Adrenal gland (tissue), 19 donors: ENCODE measurements at places on chromosomes 1 and 21. TPM values are rescaled to one million over a fixed set of nuclear protein-coding genes. Genes with fewer than 3 reads are reported as not detected.

DNA sequence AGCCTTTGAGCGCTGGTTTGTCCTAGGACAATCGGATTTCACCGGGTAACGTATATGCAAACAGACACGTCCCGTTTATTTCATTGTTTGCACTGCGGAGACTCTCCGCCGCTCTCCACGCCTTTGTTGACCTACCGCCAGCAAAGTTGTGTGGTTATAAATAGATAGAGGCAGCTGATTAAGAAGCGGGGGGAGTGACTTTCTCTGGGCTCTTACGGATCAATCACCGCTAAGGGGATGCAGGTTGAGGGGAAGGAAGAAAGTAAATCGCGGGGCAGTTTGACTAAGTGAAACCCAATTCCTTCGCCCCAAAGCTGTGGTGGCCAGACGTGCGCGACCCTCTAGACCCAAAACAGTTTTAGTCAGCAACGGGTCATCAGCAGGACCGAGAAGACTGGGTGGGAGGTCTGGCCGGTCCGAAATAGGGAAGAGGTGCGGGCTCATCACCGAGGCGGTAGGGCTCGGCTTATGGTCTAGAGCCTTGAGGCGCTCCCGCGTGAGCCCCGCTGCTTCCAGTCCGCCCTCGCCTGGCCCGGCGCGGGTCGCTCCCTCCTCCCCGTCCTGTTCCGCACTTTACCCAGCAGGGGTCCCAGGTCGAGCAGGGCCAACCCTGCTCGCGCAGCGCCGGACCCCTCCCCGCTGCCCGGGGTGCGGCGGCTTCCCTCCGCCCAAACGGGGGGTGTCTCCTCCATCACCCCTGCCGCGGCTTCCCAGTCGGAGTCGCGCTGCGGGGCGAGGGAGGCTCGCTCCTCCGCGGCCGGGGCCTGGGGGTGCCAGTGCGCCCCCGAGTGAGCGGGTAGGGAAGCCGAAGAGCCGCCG is 120.8 kb upstream of the RRP15 start:
- H3K4me3 ChIP-seq = peak overlapping the region; percentile 29
- H3K27ac ChIP-seq = no peak overlapping the region
- H3K4me1 ChIP-seq = peaks cover 18% of the 10 kb centered on the region

DNA sequence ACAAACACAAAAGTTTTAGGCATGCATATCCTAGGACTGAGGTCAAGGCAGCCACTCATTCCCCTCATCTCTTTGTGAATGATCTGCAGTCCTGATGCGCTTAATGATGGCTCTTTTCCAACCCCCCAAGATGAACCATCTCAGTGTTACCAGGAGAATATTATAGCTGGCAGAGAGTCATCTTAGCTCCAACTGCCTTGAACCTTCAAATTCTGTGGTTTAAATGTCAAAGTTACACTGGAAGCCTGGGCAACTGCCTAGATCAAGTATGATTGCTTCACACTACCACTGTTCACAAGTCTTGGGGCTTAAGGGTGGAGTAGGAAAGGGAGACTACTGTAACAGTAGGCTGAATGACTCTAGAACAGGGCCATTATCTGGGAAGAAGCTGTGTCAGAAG is 8.0 kb upstream of the MYBPHL start:
- no peaks in the 10 kb centered on the region for H3K4me1 ChIP-seq
- DNase-seq = no peak
- H3K27me3 ChIP-seq = no peaks in the 10 kb centered on the region
- H3K27ac ChIP-seq = no peak overlapping the region

LPAR3 gene
- total RNA-seq = 5.8 TPM

OPTC gene
- not detected for total RNA-seq

- H3K27me3 ChIP-seq = no peaks in the 10 kb centered on the region
- no peaks in the 10 kb centered on the region for H3K36me3 ChIP-seq
- no peak overlapping the region for H3K27ac ChIP-seq
- H3K4me1 ChIP-seq = no peaks in the 10 kb centered on the region
Observed at GRCh38 chr1:4224684-4225467, 324.8 kb upstream of the C1orf174 start.

RCSD1 gene
- 8.5 TPM for total RNA-seq

DNA sequence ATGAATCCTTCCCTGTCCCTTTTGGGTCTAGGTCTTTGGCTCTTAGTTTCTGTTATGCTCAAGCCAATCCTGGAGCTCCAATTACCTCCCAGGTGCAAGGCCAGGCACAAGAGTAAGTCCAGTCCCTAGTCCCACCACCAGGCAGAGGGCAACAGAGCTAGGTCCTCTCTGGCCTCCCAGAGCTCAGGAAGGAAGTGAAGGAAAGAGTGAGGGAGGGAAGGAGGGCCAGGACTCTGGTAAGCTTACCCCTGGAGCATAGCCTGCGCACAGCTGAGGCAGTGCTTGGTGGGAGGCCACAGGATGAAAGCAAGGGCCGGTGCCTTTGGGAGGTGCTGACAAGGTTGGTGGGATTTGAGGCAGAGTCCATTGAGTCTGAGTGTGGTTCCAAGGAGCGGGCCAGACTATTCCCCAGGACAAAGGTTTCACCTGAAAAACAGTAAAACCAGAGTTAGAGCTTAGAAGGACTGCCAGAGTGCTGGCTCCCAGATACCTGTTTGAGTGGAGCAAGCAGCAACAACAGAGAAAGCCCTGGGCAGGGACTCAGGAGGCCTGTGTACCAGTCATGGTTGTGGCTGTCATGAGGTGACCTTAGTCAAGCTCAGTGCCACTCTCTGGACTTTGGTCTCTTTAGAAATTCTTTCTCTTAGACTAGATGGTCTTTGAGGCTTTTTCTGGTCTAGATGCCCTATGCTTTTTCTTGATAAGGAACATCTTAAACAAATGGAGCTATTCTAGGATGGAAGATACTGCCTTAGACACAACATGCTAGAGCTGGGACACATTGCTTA is 15.8 kb upstream of the SLFNL1 start:
- DNase-seq = no peak
- no peaks in the 10 kb centered on the region for H3K27me3 ChIP-seq
- no peak overlapping the region for H3K4me3 ChIP-seq
- H3K4me1 ChIP-seq = no peaks in the 10 kb centered on the region
- H3K36me3 ChIP-seq = no peaks in the 10 kb centered on the region

DNA sequence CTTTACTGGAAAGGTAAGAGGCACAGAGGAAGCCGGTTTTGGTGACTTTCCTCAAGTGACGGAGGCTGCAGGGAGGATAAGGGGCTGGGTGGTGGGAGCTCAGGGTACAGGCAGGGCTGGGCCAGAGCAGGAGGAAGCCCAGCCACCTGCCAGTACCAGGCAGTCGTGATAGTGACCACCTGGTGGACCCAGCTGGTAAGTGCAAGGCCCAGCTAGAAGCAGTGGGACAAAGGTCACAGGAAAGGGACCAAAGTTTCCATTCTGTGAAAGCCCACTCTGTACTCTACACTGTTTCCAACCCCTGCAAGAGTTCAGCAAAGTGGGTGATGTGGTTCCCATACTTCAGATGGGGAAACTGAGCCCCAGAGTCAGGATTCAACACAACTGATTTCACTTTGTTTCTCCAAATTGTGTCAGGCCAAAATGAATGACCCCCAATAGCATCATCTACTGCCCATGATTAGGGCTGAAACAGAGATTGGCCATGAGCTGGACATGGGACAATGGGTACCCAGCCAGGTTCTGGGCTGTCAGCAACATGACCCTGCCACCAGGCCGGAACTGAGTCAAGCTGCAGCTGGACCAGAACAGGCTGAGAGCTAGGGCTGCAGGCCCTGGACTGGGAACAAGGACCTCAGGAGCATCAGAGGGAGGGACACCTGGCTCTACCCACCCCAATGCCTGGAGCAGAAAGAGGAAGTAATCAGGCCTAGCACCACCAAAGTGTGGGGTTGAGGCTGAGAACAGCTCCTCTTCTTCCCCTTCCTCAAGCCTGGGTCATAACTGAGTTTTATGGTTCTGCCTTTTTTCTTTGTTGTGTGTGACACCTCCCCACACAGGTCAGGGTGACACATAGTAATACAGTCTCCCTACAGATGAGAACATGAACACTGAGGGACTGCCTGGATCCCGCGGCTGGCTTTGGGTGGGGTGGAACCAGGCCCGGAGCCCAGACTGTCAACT is 50.2 kb downstream of the KCNN3 start:
- no peak overlapping the region for H3K4me3 ChIP-seq
- H3K4me1 ChIP-seq = no peaks in the 10 kb centered on the region
- no peak overlapping the region for H3K27ac ChIP-seq
- H3K36me3 ChIP-seq = no peaks in the 10 kb centered on the region
- H3K27me3 ChIP-seq = no peaks in the 10 kb centered on the region

FCAMR gene
- not detected for total RNA-seq

DNA sequence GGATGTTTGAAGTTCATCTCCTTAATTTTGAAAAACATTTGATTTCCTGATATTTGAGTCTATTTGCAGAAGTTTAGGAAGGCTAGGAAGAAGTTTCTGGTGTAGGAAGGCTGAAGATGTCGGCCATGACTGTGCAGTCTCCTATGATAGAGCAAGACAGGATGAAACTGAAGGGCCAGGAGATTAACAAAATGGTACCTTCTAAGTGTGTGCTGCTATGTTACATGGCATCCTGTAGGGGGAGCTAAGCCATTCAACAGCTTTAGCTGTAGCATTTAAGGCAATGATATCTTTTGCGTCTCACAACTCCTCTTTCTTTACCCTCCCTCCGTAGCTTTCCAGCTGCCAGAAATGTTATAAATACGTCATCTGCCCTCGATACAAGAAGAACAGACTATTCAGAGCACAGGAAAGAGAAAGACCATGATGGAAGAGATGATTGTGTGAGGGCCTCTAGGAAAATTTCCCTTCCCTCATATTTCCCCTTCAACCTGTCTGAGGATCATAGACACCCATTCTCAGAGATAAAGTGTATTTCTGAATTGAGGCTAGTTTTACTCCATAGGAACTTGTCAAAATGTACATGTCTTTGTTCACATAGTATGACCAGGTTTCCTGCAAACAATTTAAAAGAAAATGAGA is 61.1 kb downstream of the XCL1 start:
- no peak overlapping the region for H3K4me3 ChIP-seq
- DNase-seq = no peak
- no peaks in the 10 kb centered on the region for H3K36me3 ChIP-seq
- no peak overlapping the region for H3K27ac ChIP-seq
- H3K4me1 ChIP-seq = no peaks in the 10 kb centered on the region
- H3K27me3 ChIP-seq = no peaks in the 10 kb centered on the region

- H3K27me3 ChIP-seq = no peaks in the 10 kb centered on the region
- no peak overlapping the region for H3K27ac ChIP-seq
- DNase-seq = no peak
Observed at GRCh38 chr1:19769211-19769932, 30.3 kb downstream of the TMCO4 start.

DNA sequence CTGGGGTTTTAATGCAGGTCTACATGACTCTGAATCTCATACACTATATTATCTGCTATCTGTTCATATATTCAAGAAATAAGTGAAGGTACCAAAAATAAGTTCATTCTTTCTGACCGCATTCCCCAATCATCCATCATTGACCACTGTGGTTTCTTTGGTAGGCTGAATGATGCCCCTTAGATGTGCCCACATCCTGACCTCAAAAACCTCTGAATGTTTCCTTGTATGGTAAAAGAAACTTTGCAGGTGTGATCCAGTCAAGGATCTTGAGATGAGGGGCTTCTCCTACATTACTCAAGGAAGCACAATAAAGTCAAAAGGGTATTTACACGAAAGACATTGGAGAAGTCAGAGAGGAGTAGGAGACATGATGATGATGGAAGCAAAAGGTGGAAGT is 60.6 kb upstream of the LRRC8B start:
- no peak for DNase-seq
- H3K4me1 ChIP-seq = no peaks in the 10 kb centered on the region
- no peaks in the 10 kb centered on the region for H3K36me3 ChIP-seq
- no peak overlapping the region for H3K4me3 ChIP-seq

GRCh38 chr1:119605686-119606085 is 42.4 kb downstream of the ZNF697 start:
- no peaks in the 10 kb centered on the region for H3K27me3 ChIP-seq
- no peaks in the 10 kb centered on the region for H3K4me1 ChIP-seq
- no peak overlapping the region for H3K4me3 ChIP-seq
- DNase-seq = no peak
- no peaks in the 10 kb centered on the region for H3K36me3 ChIP-seq

KCNE2 gene
- not detected for total RNA-seq

DNA sequence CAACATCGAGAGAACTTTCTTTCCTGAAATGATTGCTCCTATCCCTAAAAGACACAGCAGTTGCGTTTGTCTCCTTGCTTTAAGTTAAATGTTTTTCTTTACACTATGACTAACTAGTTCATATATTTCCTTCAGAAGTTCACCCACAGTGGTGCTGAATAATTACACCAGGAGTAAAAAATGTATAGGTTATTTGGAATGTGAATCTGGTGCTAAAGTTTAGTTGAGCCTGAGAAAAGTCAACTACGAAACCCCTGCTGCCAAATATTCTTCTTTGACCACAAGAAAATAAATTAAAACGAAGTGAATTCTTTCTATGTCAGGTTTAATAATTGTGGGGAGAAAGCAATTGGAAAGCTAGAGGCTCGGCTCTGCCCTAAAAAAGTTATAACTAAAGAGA is 52.8 kb downstream of the C4BPA start:
- no peak for DNase-seq
- no peaks in the 10 kb centered on the region for H3K36me3 ChIP-seq
- no peak overlapping the region for H3K27ac ChIP-seq
- no peak overlapping the region for H3K4me3 ChIP-seq
